ENCODE measurements at places on chromosomes 7 and 10.

- DNase-seq = no peak
These were observed 59.3 kb downstream of the DLG5 start for GRCh38 chr10:77867124-77867719.

DNA sequence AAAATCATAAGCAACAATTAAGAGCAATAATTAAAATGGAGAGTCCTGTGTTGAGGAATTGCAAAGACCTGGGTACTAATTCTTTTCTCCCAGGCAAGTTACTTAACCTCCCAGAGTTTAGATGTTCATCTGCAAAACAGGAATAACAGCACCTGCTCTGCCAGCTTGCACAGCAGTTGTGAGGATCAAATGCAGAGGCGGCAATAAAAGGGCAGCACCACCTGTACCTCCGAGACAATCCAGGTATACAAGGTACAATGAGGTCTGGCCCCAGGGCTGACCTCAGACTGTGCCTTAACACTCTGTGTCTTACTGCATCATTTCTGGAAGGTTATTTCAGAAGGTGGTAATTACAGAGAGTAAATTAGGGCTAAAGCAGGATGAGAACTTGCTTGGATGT lies 14.5 kb upstream of the FAM204A start:
- DNase-seq = no peak

DNA sequence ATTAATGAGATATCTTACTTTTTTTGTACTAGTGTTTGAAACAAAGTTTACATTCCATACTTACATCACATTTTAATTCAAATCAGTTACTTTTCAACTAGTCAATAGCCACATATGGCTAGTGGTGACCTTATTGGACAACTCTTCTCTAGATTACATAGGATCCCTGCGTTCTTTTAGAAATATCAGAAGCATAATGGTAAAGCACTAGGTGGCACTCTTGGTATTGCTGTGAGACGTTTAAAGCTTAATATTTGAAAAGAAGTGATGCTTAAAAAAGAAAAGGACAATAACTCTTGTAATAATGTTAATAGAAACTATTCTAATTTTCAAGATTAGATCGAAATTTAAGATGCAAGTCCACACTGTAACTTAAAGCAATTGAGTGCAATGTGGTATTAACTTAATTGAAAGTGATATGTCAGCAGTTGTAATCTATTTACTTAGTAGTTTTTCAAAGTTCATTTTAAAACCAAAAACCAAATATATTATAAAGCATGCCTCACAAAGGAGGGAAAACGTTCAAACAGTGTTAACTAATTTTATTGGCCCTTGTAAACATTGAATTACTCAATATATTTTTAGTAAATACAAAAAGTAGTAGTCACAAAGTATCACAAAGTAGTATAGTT lies 339.1 kb downstream of the ATRNL1 start:
- peak; percentile 41 for DNase-seq

DNA sequence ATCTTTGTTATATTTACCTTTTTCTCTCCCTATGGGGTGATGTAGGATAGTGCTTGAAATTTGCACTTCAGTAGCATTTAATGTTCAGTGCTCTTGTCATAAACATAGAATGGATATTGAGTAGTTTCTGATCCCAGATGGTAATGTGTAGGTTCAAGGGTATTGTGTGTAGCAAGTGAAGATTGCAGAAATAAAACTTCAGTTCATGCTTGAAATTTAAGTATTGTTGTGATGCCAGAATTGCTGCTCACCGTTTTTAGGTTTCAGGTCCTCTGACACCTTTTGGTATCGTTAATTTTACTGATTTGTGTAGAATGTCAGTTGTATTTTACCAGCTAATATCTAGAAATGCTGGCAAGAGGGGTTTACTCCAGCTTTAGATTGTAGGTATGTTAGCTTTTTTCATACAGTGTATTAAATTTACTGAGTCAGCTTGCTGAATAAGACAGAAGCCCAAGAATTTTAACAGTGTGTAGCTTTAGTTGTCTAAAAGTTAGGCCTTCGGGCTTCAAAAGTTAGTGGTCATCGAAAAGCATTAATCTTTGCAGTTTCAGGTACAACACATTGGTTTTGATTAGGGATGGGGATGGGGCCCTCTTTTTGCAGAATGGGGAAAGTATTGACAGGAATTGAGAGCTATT lies 1.9 kb downstream of the PTEN start:
- DNase-seq = no peak

DNA sequence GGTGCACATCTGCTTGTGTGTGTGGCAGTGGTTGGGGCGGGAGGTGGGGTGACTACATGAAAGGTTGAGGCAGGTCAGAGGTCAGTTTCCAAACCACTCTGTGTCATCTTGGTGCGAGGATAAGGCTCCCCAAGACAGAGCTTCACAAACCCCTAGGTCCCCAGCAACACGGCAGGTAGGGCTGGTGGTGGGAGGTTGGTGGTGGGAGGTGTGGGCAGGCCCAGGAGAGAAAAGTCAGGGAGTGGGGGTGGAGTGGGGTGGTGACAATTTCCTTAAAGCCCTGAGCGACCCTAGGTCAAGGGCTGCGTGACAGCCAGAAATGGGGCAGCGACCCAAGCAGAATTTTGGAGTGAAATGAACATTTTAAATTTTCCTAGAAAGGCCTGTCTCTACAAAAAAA lies 1.6 kb upstream of the STRA8 start:
- no peak for DNase-seq

DNA sequence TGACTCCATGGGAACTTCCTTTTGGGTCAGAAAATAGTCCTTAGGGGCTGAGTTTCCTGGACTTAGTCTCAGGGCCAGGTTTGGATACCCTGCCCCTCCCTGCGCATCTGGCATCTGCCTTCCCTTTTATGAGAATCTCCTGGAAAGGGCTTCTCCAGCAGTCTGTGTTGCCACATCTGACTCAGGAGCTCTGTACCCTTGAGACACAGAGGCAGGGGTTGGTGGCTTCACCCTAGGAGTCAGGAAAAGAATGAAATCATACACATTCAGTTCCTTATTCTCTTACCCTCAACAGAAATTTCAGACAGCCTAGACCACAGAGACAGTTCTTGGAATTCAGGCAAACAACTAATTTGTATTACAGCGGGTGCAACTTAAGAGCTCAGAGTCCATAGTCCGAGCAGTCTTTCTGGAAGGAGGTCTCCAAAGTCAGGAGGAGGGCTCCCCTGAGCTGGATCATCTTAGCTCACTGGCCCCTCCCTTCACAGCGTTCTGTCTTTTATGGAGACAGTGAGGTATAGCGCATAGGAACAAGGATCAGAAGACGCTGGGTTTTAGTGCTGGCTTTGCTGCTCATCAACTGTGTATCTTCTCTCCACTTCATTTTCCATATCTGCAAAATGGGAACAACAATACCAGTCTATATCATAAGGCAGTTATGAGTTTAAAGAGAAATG lies 3.0 kb upstream of the PLAU start:
- peak; percentile 95 for DNase-seq

DNA sequence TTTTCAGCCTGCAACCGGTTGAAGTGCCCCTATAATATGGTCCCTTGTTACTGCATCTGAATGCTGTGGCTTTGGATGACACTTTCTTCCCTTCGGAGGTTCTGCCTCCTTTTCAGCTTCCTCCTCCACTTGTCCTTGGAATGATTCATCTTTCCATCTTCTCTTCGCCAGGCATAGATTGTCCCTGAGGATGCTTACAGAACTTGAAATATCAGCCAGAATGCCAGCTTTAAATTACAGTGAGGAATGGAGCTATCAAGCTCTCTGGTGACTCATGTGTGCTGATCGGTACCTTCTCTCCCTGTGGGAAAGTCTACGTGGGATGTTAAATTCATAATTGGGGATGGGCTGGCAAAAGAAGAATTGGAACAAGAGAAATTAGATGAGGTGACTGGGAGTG lies 45.9 kb upstream of the PDK4 start:
- no peak for DNase-seq

DNA sequence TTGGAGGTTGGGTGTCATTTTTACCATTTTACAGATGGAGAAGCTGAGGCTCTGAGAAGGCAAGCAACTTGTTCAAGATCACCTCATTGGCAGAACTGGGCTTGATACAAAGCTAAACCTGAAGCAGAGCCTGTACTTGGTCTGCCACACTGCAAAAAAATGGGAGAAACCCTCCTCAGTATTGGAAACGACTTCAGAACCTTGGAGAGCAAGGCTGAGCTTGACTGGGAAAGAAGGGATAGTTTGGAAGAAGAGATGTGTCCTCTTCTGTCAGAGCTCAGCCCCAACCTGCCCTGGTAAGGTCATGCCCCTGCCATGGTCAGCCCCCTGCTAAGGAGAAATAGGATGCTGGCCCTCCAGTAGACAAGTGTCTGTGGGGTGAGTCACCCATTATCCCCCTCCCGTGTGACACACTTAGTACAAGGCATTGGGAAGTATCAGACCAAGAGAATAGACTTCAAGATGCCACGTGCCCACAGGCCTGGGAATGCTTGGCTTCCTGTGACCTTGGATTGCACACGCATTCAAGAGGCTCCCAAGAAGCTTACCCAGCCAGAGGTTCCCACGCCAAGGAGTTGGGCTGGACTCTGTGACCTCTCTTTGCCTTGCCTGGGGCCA lies 56.2 kb upstream of the SMNDC1 start:
- DNase-seq = no peak

GRCh38 chr7:40915071-40915470 lies 780.3 kb downstream of the SUGCT start:
- no peak for DNase-seq

GRCh38 chr7:106866298-106867281 lies 1.5 kb downstream of the PIK3CG start:
- peak; percentile 83 for DNase-seq

DNA sequence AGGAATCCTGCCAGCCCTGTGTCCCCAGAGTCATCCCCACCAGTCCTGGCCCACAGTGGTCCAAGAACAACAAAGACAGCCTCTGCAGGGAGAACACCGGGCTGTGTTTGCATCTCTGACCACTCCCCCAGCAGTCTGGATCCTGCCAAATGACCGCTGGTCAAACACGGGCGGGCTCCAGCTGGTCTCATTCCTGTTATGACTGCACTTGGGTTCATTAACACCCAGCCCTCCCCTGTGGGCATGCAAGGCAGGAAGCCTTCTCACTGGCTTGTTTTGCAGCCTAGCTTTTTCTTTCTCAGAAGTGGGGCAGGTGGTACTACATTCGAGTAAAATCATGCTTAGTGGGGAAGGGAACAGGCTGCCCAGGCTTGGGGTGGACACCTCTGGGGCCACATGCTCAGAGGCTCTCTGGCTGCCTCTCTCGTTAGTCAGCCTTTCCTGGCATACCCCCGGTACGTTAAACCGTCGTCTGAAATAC lies 190.0 kb downstream of the PLXNA4 start:
- DNase-seq = no peak

GRCh38 chr7:2471396-2471795 lies 4.8 kb downstream of the GRIFIN start:
- DNase-seq = peak; percentile 71

GRCh38 chr10:26081459-26081858 lies 135.1 kb upstream of the GAD2 start:
- no peak for DNase-seq

DNA sequence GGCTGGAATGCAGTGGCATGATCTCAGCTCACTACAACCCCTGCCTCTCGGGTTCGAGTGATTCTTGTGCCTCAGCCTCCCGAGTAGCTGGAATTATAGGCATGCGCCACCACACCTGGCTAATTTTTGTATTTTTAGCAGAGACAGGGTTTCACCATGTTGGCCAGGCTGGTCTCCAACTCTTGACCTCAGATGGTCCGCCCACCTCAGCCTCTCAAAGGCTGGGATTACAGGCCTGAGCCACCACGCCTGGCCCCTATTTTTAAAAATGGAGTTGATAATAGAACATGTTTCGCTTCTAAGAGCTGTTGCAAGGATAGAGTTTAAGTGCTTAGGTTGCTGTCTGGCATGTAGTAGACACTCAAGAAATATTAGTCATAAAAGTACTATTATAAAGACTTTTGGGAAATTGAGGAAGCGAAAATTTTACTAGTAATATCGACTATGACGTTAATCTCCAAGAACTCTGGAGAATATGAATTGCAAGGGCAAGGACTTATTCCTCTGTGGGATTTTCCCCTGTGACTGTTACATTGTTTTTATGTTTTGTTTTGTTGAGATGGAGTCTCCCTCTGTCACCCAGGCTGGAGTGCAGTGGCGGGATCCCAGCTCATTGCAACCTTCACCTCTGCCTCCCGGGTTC lies 7.9 kb downstream of the GTF2I start:
- no peak for DNase-seq

DNA sequence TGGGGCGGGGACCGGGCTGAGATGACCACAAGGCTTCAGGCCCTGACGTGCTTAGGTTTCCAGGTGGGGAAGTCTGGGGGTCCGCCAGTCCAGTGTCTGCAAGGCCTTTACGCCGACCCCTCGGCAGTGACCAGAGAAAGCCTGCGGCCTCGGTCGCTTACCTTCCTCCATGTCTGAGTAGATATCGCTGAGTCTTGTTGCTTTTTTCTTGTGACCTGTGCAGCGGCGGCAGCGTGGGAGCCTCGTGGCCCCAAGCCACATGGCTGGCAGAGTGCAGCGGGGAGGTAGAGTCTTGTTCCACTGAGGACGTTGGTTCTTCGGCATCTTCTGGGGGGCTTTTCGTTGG lies 329 bp downstream of the NOLC1 start:
- no peak for DNase-seq

- DNase-seq = no peak
These were observed 74.0 kb downstream of the SEPTIN7 start for GRCh38 chr7:35874886-35875285.

- no peak for DNase-seq
These were observed 560.2 kb downstream of the CALN1 start for GRCh38 chr7:71851776-71852498.

DNA sequence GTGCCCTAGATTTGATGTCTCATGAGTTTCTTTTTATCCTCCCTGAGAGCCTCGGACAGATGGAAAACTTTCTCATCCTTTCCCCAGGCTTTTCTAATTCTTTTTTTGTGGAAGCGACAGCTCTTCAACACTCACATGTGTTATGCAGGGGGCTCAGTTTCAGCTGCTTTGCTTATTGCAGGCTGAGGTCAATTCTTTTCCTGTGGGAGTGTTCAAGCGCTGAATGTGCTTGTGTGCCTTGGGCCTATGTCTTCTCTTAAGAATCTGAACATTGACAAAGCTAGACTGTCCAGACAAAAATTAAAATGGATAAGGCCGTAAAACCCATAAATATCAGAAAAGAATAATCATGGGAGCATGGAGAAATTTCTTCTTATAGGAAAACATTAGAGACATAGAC lies 125.2 kb upstream of the STEAP4 start:
- DNase-seq = no peak

DNA sequence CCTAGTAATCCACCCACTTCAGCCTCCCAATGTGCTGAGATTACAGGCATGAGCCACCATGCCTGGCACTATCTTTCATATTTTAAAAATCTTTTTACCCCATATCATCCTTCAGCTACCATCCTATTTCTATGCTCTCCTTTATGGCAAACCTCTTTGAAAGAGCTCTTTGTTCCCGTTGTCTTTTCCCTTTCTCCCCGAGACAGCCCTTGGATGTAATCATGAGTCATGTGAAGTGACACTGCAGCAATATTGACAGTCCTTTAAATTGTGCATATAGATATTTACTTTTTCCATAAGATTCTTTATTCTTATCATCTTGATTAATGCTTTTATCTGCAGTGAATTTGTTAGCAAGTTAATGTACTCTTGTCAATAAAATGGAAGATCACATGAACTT lies 286.6 kb downstream of the ANKRD7 start:
- DNase-seq = no peak

- DNase-seq = no peak
These were observed 136.0 kb downstream of the RAPGEF5 start for GRCh38 chr7:22220941-22221340.

Measured in NB4 (cell line).